ENCODE measurements at places on chromosomes 3 and 15. TPM values are rescaled to one million over a fixed set of nuclear protein-coding genes. Genes with fewer than 3 reads are reported as not detected.

DNA sequence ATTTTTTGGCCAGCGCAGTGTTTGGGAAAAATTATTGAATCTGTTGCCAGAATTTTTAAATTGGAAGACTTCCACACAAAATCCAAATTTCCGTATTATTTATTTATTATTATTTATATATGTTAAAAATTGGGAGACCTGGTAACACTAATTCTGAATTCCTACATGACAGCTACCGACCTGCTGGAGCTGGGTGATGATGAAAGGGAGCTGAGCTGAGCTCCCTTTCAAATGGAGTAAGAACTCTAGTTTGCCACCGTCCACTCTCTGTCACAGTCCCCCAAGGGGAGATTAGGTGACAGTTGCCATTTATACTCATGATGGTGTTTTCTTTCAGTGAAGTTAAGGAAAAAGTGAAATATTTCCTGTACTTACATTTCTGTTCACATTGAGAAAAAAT lies 1.4 kb downstream of the CRTC3 start:
- peaks cover 25% of the 10 kb centered on the region for H3K36me3 ChIP-seq
- peak overlapping the region; percentile 96 for H3K4me3 ChIP-seq
- peaks cover 43% of the 10 kb centered on the region for H3K4me1 ChIP-seq
- peak overlapping the region; percentile 80 for H3K27ac ChIP-seq
- DNase-seq = no peak

DNA sequence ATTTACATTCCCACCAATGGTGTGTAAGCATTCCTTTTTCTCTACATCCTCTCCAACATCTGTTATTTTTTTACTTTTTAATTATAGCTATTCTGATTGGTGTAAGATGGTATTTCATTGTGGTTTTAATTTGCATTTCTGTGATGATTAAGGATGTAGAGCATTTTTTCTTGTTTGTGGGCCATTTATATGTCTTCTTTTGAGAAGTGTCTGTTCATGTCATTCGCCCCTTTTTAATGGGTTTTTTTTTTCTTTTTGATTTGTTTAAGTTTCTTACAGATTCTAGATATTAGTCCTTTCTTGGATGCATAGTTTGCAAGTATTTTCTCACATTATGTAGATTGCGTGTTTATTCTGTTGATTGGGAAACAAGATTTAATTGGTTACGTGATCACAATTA lies 14.2 kb downstream of the RAP2B start:
- no peak for DNase-seq
- no peaks in the 10 kb centered on the region for H3K27me3 ChIP-seq
- peaks cover 8% of the 10 kb centered on the region for H3K36me3 ChIP-seq

DNA sequence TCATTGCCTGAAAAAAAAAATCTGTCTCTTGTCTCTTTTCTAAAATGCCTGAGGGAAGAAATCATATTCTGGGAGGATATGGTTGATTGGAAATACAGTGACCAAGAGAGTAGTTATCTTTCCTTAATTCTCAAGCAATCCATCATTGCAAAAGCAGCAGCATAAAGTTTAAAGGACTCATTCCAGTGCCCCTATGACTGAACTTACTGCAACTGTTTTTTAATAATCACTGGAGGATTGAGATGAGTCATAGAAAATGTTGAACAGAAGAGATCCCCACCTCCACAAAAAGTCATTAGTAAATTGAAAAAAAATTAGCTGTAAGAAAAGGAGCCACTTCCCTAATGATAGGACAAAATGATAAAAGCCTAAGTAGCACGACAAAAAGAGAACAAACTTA lies 121.5 kb downstream of the SLC9A9 start:
- no peak for DNase-seq
- no peak overlapping the region for H3K4me3 ChIP-seq
- no peaks in the 10 kb centered on the region for H3K27me3 ChIP-seq
- H3K4me1 ChIP-seq = peaks cover 3% of the 10 kb centered on the region

PRKCD gene
- 20.5 TPM for total RNA-seq

FEZF2 gene
- total RNA-seq = not detected

DNA sequence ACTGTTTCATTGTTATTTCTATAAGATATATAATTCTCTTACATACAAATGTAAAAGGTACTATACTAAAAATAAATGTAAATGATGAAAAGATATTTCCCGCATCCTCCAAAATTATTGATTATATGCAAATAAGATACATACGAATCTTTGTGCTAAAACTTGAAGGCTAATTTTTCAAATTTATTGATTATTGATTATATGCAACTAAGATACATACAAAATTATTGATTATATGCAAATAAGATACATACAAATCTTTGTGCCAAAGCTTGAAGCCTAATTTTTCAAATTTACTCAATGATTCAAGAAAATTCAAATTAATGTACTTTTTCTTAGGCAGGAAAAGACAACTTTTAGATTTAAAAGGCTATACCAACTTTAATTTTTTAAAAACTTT lies 319.8 kb downstream of the TBC1D5 start:
- no peak overlapping the region for H3K4me3 ChIP-seq
- H3K4me1 ChIP-seq = no peaks in the 10 kb centered on the region
- DNase-seq = no peak
- H3K27me3 ChIP-seq = no peaks in the 10 kb centered on the region
- H3K36me3 ChIP-seq = peaks cover 6% of the 10 kb centered on the region

DLG1 gene
- 86.5 TPM for total RNA-seq

NAALADL2 gene
- not detected for total RNA-seq

GRCh38 chr3:53144446-53144845 lies 14.2 kb upstream of the RFT1 start:
- peaks cover 6% of the 10 kb centered on the region for H3K4me1 ChIP-seq
- DNase-seq = no peak
- H3K27ac ChIP-seq = no peak overlapping the region
- no peaks in the 10 kb centered on the region for H3K27me3 ChIP-seq
- no peaks in the 10 kb centered on the region for H3K36me3 ChIP-seq

DNAH12 gene
- total RNA-seq = 0.30 TPM

DNA sequence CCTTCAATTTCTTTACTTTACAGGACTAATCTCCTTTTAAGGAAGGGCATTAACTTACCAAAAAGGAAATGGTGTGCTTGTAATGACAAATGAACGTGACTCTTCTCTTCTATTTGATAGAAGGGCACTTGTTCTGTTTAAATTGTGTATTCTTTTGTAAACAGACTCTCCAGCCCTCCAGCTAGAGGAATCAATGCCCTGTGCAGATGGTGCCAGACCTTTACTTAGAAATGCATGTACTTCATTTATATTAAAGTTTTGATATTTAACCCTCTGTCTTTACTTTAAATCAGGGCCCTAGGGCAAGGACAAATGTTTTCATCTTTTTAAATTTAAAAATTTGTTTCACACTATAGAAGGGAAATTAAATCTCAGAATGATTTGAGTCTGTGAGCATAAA lies 355.1 kb downstream of the GBE1 start:
- H3K4me1 ChIP-seq = no peaks in the 10 kb centered on the region
- no peak for DNase-seq
- peaks cover 3% of the 10 kb centered on the region for H3K27me3 ChIP-seq
- no peak overlapping the region for H3K27ac ChIP-seq
- H3K4me3 ChIP-seq = no peak overlapping the region

GRCh38 chr3:15010664-15011063 lies 54.5 kb downstream of the MRPS25 start:
- H3K4me1 ChIP-seq = no peaks in the 10 kb centered on the region
- peaks cover 19% of the 10 kb centered on the region for H3K36me3 ChIP-seq
- H3K27ac ChIP-seq = no peak overlapping the region
- no peak for DNase-seq
- no peak overlapping the region for H3K4me3 ChIP-seq
- H3K27me3 ChIP-seq = no peaks in the 10 kb centered on the region

GRCh38 chr15:89004726-89005030 lies 83.6 kb upstream of the ABHD2 start:
- peaks cover 9% of the 10 kb centered on the region for H3K27me3 ChIP-seq
- H3K27ac ChIP-seq = no peak overlapping the region
- no peaks in the 10 kb centered on the region for H3K36me3 ChIP-seq

GRCh38 chr15:101623367-101624304 lies 28.5 kb downstream of the TM2D3 start:
- DNase-seq = no peak
- H3K4me3 ChIP-seq = no peak overlapping the region
- no peak overlapping the region for H3K27ac ChIP-seq
- H3K27me3 ChIP-seq = no peaks in the 10 kb centered on the region
- peaks cover 22% of the 10 kb centered on the region for H3K36me3 ChIP-seq

GOLGA6L10 gene
- 4.2 TPM for total RNA-seq

DNA sequence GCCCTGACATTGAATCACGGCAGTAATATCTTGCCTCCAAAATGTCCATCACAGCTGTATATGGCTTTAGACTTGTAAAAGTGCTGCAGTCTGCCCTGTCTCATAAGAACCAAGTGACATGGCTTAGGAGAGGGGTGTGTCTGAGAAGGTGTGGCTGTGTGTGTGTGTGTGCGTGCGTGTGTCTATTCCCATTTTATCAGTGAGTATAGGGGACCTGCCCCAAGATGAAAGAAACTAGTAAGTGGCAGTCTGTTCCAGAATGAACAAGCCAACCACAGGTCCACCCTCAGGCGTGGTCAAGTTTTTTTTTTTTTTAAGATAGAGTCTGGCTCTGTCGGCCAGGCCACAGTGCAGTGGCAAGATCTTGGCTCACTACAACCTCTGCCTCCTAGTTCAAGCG lies 5.6 kb upstream of the RHOV start:
- H3K27me3 ChIP-seq = peaks cover 22% of the 10 kb centered on the region
- no peak overlapping the region for H3K27ac ChIP-seq
- H3K4me1 ChIP-seq = peaks cover 16% of the 10 kb centered on the region
- no peak for DNase-seq

DNA sequence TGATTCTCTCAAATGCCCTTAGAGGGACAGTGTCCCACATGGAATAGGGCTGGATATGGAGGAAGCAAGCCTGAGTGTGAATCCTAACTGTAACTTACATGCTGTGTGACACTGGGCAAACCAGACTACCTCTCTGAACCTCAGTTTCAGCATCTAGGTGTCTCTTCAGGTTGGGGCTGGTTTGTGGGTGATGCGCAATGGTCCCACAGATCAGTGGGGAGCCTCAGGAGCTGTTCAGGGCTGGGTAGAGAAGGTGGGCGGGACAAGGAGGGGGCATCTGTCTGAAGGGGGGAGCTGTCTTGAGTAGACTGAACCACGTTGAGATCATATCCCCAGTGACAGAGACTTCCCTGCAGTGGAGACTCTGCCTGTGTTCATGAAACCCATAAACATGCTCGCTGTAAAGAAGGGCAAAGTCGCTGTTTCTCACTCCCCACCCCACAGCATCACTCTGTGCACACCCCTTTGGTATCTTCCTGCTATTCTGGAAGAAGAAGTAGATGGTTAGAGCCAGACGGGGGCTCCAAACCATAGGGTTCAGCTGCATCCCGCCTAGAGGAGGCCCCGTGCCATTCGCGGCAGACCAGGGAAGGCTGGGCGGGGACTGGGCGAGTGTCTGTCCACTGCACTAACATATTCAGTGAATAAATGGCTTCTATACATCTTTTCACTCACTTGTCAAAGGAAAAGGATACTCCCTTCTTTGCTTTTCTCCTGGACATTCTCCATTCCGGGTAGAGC lies 28.4 kb downstream of the SRPRB start:
- no peak overlapping the region for H3K27ac ChIP-seq
- no peak for DNase-seq
- no peak overlapping the region for H3K4me3 ChIP-seq
- H3K27me3 ChIP-seq = no peaks in the 10 kb centered on the region
- H3K36me3 ChIP-seq = no peaks in the 10 kb centered on the region

DNA sequence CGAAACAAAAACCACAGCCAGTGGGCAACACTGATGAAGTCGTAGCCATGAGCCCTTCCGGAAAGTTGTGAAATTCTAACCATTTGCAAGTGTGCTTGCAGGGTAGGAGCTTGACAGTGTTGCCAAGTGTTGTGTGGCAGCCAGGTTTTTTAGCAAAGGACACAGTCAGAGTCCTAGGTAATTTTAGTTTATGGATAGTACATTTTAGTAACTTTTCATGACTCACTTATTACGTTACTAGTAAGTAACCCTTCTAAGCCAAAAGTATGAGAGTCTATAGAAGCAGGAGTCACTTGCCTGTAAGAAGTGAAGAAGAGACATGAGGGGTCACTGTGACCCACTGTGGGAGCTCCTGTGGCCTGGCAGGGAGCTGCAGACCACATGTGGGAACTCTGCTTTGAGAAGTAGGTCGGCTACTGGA lies 54.8 kb upstream of the ADPGK start:
- no peaks in the 10 kb centered on the region for H3K36me3 ChIP-seq
- H3K27me3 ChIP-seq = peaks cover 24% of the 10 kb centered on the region
- H3K4me1 ChIP-seq = no peaks in the 10 kb centered on the region

DNA sequence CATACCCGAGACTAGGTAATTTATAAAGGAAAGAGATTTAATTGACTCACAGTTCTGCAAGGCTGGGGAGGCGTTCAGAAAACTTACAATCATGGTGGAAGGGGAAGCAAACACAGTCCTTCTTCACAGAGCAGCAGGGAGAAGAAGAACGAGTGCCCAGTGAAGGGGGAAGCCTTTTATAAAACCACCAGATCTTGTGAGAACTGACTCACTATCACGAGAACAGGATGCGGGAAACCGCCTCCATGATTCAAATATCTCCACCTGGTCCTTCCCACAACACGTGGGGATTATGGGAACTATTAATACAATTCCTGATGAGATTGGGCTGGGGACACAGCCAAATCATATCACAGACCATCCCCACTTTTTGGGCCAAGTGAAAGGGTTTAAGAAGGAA lies 58.8 kb upstream of the CTXND1 start:
- no peaks in the 10 kb centered on the region for H3K4me1 ChIP-seq
- no peak overlapping the region for H3K27ac ChIP-seq
- H3K36me3 ChIP-seq = no peaks in the 10 kb centered on the region
- no peak for DNase-seq
- no peak overlapping the region for H3K4me3 ChIP-seq

DNA sequence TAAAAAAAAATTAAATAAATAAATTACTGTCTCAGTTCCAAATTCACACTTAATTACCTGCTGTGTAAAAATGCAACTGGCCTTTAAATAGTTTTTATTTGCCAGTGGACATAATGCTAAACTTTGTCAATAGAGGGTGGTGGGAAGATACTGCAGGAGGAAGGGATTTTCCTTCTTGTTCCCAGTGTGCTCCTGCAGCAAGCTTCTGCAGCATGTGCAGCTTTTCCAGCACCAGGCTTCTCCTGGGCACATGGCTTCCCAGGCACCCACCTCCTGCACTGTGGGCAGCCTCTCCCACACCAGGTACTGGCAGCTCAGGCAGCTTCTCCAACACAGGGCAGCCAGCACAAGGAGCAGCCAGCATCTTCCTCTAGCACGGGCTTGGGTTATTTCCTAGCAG lies 29.6 kb upstream of the BBX start:
- no peak for DNase-seq
- H3K4me1 ChIP-seq = no peaks in the 10 kb centered on the region
- no peaks in the 10 kb centered on the region for H3K36me3 ChIP-seq
- no peak overlapping the region for H3K4me3 ChIP-seq

GRCh38 chr3:139558351-139559266 lies 19.1 kb upstream of the RBP1 start:
- no peak for DNase-seq
- H3K27me3 ChIP-seq = peaks cover 4% of the 10 kb centered on the region
- H3K36me3 ChIP-seq = no peaks in the 10 kb centered on the region
- no peak overlapping the region for H3K4me3 ChIP-seq

Measured in activated naive CD8-positive, alpha-beta T cell treated with anti-CD3 and anti-CD28 coated beads, Interleukin-2, amount 10 ng/mL, durations not matched to agents 7 days and 5 days (primary cell).